B cell (primary cell): ENCODE measurements at places on chromosomes 7 and 10. TPM values are rescaled to one million over a fixed set of nuclear protein-coding genes. Genes with fewer than 3 reads are reported as not detected.

The SDHAF3 gene
- 18.5 and 20.2 TPM in 2 replicates for total RNA-seq

The LRMDA gene
- total RNA-seq, result not detected in 2 replicates

The ATOH7 gene
- total RNA-seq, result not detected in 2 replicates

The CALHM3 gene
- not detected in 2 replicates for total RNA-seq

The MMD2 gene
- not detected in 2 replicates for total RNA-seq

The GPER1 gene
- total RNA-seq, result 20.7 and 21.3 TPM in 2 replicates

The HELLS gene
- 26.0 and 27.4 TPM in 2 replicates for total RNA-seq

The UPK3B gene
- total RNA-seq, result 4.9 and 6.8 TPM in 2 replicates

The NUTM2A gene
- total RNA-seq, result 0.63 and 0.96 TPM in 2 replicates

The MBL2 gene
- not detected in 2 replicates for total RNA-seq

The SHTN1 gene
- total RNA-seq, result 0.34 TPM in 1 of 2 replicates, not detected in the other

The AZGP1 gene
- total RNA-seq, result not detected in 2 replicates

The ELOVL3 gene
- not detected in 2 replicates for total RNA-seq

The ACHE gene
- 0.15 and 0.24 TPM in 2 replicates for total RNA-seq

The CYP26C1 gene
- 0.19 and 0.57 TPM in 2 replicates for total RNA-seq

The PRKCQ gene
- 0.15 and 0.27 TPM in 2 replicates for total RNA-seq

The DLX5 gene
- total RNA-seq, result not detected in 2 replicates

The CCSER2 gene
- total RNA-seq, result 43.2 and 45.9 TPM in 2 replicates

The FAM25A gene
- not detected in 2 replicates for total RNA-seq

The SRGN gene
- 47.3 and 49.9 TPM in 2 replicates for total RNA-seq

The APBB1IP gene
- total RNA-seq, result 97.0 and 99.8 TPM in 2 replicates

The SCIN gene
- 0.34 and 0.49 TPM in 2 replicates for total RNA-seq

The IKZF1 gene
- total RNA-seq, result 254 and 261 TPM in 2 replicates

The RGS10 gene
- total RNA-seq, result 16.8 and 20.3 TPM in 2 replicates

The IGF2BP3 gene
- 10.0 and 11.3 TPM in 2 replicates for total RNA-seq

The IFIT1 gene
- 1.2 and 1.4 TPM in 2 replicates for total RNA-seq

The PHKG1 gene
- 3.3 and 4.0 TPM in 2 replicates for total RNA-seq

The MALRD1 gene
- total RNA-seq, result not detected in 2 replicates

The SRRM3 gene
- total RNA-seq, result not detected in 2 replicates

The RBP4 gene
- not detected in 2 replicates for total RNA-seq

The IGFBP1 gene
- total RNA-seq, result not detected in 2 replicates

The C10orf67 gene
- total RNA-seq, result not detected in 2 replicates

The VTI1A gene
- 84.1 and 85.8 TPM in 2 replicates for total RNA-seq

The MEST gene
- total RNA-seq, result 6.6 and 6.7 TPM in 2 replicates
